ENCODE measurements at places on chromosomes 5 and 9.

DNA sequence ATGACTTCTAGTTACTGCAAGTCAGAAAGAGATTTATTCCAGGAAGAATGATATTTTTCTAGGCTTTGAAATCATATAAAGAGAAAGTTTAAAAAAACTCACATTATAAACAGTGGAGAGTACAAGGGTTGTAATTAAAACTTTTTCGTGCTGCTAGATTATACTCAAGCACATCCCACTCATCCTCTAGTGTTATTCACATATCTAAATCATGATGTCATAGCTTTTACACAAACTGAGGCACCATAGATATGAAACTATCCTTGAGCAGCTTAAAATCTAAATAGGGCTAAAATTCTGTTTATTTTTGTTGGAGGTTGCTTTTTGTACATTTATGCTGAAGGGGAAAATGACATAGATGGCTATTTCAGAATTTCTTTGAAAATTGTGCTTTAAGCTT, 30.0 kb downstream of the TENT2 start:
- no peak for DNase-seq

- DNase-seq, result no peak
These were observed 25.9 kb upstream of the AP3B1 start for GRCh38 chr5:78320401-78320800.

DNA sequence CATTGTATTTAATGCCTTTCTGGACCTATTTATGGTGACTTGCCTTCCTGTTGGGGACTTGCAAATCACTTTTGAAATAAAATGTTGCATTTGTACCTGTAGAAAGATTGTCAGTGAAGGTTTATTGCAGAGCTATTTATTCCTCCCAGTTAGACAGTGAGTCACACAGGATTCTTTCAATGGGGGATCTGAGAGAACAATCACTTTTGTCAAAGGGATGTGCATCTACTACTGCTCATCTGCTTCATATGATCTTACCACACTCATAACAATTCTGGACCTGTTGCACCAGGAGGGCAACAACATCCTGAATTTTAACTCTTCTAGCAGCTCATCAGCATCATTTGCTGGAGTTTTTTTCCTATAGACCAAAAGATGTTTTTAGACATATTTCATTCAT, 66.8 kb downstream of the FBXL7 start:
- no peak for DNase-seq

GRCh38 chr9:109830545-109830944, 50.5 kb downstream of the PALM2AKAP2 start:
- DNase-seq, result no peak

All from NCI-H1048 (cell line).